Fibroblast of skin of back (primary cell): ENCODE measurements at places on chromosomes 6 and 20.

GRCh38 chr6:15420959-15421438 lies 175.1 kb downstream of the JARID2 start:
- DNase-seq: no peak

GRCh38 chr6:147222160-147222838 lies 18.1 kb downstream of the STXBP5 start:
- no peak for DNase-seq

GRCh38 chr20:35091816-35092523 lies 637 bp downstream of the TRPC4AP start:
- DNase-seq: peak; percentile 21

- DNase-seq: no peak
Measured at GRCh38 chr20:615514-615913, 5.4 kb upstream of the TCF15 start.

DNA sequence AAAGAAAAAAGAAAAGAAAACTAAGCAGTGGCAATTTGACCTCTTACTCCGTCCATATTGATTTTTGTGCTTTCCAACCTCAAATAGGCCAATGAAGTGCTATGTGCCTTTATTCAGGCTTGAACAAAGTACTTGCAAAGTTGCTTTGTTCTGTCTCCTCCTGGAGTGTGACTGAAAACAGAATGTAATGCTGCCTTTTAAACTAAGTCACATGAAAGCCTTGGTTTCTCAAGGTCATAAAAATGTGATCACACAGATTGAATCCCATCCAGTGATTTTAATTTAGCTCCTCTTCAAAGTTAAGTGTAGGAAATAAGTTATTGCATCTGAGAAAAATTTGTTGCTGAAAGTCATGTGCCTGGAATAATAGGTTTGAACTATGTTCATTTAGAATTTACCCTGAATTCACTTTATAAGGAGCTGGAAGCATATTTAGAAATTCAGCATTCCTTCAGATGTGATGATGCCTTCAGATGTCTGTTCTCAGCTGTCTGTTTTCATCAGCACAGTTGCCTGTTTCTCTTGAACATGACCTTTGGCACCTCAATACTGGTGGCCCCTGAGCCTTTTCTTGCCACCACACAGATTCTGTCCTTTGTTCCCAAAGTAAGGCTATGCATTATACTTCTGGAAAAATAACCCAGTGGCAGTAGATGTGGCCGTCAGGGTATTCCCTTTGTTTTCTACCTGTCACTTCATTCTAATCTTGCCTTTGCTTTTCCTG lies 48.8 kb downstream of the KIZ start:
- DNase-seq: no peak

GRCh38 chr6:11486051-11486450 lies 51.5 kb upstream of the TMEM170B start:
- peak; percentile 18 for DNase-seq

DNA sequence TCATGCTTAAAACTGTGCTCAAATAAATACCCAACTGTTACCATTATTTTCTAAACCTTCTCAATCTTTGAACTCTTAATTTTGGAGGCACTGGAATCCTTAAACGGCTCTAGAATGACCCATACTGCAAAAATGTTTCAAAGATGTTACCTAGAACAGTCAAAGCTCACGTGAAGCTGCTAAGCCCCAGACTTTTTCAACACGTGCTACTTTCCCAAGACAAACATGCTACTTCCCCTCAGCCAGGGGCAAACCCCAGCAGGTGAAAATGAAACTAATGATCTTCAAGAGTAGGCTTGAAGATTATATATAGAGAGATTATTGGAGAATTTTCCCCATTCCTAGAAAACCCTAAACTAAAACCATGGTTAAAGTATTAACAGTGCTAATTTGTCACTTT lies 28.1 kb downstream of the HUS1B start:
- DNase-seq: no peak

DNA sequence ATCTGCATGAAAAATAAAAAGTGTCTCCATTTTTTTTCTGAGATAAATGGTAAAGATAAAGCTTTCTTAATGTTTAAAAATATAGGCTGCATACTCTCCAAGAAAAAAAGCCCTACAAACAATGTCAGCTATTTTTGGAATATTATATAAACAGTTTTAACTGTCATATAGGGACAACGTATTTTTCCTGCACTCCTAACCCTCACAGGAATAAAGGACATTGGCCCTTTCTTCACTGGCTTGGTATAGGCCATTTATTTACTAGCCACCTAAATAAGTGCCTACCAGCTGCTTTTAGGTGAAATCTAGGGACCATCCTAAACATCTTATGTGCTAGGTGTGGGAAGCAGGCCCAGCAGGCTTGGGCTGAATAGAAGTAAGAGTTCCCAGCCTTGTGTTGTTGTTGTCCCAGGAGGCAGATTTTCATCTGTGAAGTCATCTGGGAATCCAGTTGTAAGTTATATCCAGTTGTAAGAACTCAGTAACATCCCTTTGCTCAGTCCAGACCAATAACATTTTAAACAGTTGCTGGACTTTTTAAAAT lies 21.3 kb downstream of the FOXO3 start:
- peak; percentile 50 for DNase-seq

DNA sequence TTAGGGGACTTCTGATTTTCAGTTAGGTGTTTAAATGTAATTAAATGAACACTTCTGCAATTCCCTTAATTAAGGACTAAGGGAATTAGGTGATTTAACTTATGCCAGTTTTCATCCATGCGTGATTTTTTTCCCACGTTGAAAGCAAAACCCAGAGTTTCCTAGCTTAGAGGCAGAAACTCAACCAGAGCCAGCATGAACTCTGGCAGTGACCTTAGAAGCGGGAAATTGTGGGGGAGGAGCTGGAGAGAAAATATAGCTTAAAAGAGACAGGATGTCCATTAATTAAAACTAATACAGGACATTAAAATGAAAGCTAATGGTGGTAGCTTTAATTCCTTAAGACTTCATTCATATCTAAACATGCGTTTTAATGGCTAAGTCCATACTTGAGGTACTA lies 41.6 kb downstream of the IYD start:
- DNase-seq: no peak

DNA sequence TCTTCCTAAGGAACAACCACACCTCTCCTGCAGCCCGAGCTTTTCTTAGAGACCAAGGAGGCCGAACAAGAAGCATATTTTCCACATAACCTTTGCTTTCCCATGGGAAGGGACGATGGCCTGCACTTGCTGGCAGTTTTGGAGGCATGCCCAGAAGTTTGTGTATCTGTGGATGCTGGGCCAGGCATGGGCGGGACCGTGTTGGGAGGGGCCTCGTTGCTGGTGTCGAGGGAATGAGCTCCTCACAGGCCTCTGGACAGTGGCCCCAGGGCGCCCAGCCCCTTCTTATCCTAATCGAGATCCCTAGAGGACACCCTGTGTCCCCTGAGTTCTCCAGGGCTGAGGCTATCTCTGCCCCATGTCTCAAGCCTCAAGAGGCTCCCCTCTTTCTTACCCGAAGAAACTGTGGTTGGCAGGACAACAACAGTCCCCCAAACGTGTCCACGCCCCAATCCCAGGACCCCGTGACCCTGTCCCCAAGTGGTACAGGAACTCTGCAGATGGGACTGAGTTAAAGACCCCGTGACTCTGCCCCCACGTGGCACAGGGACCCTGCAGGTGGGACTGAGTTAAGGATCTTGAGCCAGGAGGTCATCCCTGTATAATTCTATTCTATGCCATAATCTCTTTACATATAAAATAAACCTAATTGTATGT lies 99.5 kb upstream of the BHLHE23 start:
- peak; percentile 3 for DNase-seq

GRCh38 chr20:57666834-57667157 lies 43.0 kb downstream of the PMEPA1 start:
- DNase-seq: no peak

GRCh38 chr20:24692446-24693200 lies 223.2 kb downstream of the SYNDIG1 start:
- DNase-seq: no peak

- no peak for DNase-seq
Measured at GRCh38 chr6:119974430-119975159, 625.0 kb upstream of the MAN1A1 start.

DNA sequence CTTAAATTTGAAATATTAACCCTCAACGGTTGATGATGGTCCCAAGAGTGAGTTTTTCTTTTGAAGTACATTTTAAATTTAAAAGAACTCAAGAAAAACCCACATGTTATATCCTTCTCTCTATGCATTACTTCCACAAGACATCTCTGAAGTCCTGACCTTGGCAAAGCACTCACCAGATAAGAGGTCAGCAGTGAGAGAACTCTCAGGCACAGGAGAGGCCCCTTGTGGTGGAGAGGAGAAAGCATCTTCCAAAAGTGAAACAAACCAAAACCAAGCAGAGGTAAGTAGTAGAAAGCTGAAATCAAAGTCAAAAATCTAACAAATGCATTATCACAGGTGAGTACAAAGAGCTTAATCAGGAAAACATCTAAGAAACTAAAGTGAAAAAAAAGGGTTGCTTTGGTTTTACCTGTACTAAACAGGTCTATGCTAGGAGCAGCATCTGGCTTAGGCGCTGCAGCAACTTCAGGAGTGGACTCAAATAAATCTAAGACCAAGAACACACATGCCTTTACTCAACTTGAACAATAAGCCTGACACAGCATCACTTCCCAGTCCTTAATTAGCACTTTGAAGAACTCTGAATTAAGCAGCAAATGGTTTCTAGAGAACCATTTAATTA lies 80.5 kb downstream of the PRSS35 start:
- DNase-seq: peak; percentile 25

DNA sequence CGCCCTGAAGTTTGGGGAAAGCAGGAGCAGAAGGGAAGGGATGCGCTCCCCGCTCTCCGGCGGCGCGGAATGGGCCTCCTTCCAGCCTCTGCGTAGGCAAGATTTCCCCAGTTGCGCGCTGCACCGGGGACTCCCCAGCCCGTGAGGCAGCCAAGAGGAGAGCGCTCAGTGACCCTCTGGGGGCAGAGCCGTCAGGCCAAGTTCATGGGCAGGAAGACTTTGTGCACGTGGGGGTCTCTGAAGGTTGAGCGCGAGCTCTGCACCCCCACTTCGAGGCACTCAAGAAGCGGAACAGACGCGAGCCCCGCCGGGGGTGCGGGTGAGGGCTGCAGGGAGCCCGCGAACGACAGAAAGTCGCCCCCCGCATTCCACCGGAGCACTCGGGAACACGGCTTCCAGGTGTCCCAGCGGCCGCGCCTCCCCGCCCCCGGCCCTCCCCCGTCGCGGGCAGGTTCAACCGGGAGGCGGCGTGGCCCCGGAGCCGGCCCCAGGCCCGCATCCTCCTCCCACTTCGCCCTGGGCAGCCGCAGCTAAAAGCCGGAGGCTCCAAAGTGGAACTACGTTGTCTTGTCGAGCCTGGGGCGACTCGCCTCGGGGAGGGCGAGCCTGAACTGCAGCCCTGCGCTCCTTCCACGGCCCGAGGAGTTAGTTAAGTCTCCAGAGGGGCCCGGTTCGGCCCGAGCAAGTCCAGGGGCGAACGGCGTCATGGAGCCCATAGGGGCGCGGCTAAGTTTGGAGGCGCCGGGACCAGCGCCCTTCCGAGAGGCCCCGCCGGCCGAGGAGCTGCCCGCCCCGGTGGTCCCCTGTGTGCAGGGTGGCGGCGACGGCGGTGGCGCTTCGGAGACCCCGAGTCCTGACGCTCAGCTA lies at the start of gene PPP1R3G:
Gene PPP1R3G (plus strand): TSS at position 561 of the 867 bp plus-strand sequence. CDS start 145 bp downstream, at position 706.
- peak; percentile 63 for DNase-seq

- peak; percentile 98 for DNase-seq
Measured at GRCh38 chr6:30769088-30769852, 24.9 kb upstream of the IER3 start.

GRCh38 chr6:80618953-80619352 lies 512.5 kb downstream of the BCKDHB start:
- DNase-seq: no peak

- DNase-seq: no peak
Measured at GRCh38 chr20:16539280-16540021, 33.8 kb downstream of the KIF16B start.

DNA sequence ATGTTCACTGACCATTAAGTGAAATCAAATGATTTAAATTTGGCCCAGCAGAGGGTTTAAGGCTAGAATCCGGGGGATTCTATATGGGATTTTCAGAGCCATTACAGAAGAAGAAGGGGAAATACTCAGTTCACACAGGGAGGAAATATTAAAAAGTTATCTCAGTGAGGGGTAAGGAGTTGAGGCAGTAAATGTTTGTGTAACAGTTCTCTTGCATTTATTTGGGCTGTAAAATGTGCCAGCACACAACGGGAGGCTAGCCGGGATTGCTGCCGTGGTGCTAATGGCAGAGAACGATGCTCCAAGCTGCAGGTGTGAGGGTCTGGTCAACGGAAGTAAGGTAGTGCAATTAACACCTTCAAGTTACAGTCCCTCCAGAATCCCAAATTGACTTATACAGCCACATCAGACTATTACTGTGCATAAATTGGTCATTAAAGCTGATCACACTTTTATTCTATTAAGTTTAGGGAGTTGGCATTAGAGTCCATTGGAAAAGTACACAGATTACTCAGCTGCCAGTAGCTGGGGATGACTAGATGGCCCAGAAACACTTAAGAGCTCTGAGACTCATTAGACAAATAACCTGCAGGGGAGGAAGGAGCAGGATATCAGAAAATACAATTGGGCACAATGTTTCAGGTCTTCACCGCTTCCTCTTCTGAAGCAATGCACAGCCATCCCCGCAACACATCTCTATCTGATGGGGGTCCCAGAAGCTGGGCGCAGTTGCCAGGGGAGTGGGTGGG lies 31.3 kb downstream of the PPP1R3G start:
- DNase-seq: no peak

DNA sequence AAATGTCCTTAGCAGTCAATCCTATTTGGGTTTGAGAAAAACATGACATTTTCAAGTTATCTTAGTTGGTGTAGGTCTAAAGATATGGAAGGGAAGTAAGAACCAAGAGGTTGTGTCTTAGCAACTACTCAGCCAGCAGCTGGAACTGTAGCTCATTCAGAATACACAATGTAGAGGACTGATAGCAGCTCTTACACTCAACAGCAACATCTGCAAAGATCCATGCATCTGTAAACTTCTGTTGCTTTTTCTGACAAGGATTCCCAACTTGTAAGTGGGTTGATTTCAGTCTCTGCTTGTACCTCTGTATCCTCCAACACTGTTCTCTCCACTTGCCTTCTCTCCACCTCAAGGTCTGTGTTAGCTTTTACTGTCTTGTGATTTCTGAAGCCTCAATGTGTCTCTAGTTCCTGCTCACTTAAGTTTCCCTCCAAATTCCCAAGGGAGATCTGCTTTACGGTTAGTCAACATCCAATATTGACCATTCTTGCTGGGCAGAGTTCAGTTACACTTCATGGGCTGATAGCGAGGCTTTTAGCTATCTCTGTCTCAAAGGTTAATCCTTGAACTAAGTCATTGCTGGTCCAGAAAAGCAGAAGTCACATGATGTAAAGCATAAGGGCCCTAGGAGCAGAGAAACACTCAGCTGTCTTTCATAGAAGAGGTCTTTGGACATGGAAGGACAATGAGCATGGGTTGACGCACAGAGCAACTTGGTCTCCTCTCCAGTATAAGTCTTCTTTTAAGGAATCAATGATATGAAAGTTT lies 71.6 kb upstream of the LGSN start:
- DNase-seq: no peak

GRCh38 chr20:19079536-19080299 lies 132.7 kb upstream of the SLC24A3 start:
- peak; percentile 5 for DNase-seq

- no peak for DNase-seq
Measured at GRCh38 chr20:58084966-58085365, 143.5 kb downstream of the ANKRD60 start.

GRCh38 chr6:90765491-90765890 lies 178.6 kb upstream of the MAP3K7 start:
- DNase-seq: no peak

- DNase-seq: peak; percentile 31
Measured at GRCh38 chr6:38584731-38585130, 55.0 kb downstream of the BTBD9 start.
